Effector memory CD8-positive, alpha-beta T cell (primary cell): ENCODE measurements at places on chromosomes 6 and 20.

- DNase-seq = no peak
These were observed 119.4 kb downstream of the JARID2 start for GRCh38 chr6:15365273-15365687.

DNA sequence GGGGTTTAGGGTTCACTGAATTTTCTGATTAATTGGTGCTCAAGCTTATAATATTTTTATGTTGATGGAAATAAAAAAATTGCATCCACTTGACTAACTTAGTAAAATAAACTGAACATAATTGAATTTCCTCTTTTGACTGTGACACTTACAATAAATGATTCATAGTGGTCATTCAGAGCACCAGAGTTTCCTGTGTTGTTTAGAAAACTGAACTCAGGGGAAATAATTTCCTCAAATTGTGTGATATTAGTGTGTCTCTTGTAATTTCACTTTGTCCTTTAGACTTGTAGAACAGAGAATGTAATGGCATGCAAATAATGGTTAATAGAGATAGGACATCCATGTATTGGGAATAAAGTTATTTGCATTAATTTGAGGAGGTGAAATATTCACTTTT lies 319.7 kb upstream of the MAN1A1 start:
- DNase-seq = no peak

DNA sequence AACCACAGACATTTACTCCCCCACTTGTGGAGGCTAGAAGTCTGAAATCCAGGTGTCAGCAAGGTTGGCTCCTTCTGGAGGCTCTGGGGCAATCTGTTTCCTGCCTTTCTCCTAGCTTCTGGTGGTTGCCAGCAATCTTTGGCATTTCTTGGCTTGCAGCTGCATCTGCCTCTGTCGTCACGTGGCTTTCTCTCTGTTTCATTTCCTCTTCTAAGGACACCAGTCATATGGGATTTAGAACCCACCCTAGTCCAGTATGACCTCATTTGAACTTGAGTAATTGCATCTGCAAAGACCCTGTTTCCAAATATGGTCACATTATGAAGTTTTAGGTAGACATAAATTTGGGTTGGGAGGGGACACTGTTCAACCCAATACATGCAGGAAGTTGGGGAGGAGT lies 56.2 kb upstream of the EPB41L1 start:
- DNase-seq = no peak

DNA sequence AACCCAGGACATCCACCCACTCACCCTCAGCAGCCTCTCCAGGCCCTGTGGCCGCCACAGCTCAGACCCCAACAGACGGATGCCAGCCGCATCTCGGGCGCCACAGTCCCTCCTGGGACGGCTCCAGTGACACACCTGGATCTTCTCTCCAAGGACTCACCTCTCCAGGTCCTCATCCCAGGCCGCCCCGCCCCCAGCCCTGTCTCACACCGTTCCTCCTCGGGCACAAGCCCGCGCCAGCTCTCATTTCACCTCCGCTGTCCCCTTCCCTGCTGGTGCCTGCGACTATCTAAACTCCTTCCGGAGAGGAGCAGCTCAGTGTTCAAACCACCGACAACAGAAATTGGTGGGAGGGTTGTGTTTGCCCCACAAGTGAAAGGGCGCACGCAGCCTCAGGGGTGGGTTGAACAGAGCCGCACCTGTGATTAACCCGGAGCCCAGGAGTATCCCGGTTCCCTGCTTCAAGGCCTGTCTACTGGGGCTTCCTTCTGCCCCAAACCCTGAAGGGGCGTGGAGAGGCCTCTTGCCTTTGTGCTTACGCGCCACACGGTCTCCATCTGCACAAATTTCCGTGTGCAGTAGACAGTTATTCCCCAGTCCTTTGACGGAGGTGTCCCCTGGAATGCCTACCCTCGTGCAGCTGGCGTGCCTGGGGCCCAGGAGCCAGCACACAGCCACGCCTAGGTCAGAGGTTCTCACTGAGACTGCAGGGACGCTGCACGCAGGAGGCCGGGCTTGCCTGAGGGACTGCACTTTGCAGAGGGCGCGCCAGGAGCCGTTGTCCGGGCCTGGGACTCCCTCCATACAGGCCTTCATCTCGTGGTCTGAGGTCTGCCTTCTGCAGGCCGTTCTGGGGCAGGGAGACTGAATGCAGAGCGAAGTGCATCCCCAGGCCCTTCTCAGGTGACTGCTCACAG lies 232.7 kb downstream of the DLL1 start:
- no peak for DNase-seq

DNA sequence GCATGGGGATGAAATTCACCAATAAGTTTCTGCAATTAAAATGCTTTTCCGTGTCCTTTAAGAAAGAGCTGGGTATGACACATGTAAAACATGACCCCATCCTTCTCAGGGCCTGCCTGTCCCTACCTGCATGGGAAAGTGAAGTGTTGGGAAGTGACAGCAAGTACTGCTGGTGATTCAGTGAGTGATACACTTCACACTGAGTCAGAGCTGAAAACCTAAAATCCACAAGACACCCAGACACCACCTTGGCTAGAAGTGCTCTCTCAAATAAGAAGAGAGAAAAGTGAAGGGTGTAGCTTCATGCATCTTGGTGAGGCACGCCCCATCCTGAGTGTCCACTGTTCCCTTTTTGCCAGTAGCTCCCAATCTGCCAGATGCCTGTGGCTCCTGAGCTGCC lies 3.3 kb downstream of the RAB22A start:
- no peak for DNase-seq

GRCh38 chr20:432208-432607 lies 24.1 kb downstream of the RBCK1 start:
- no peak for DNase-seq

- peak; percentile 83 for DNase-seq
These were observed 8.6 kb upstream of the BTNL2 start for GRCh38 chr6:32415521-32416019.

DNA sequence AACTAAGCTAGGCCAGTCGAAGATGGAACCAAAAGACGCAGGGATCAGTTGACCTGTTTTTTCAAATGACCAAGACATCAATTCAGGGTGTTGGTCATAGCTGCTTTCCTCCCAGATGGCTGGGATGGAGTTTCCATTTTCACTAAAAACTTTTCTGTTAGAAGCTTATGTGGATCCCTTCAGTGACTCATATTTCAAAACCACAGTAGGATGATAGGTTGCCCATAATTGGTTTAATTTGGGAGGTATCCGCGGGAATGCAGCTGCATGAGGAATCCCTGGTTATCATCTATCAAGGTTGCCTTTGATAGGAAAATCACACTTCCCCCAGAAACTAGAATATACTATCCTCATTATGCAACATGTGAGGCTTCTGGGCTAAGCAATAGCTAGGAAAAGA lies 150.9 kb upstream of the MLIP start:
- DNase-seq = no peak

GRCh38 chr6:37059344-37060194 lies 54.1 kb downstream of the FGD2 start:
- DNase-seq = no peak

DNA sequence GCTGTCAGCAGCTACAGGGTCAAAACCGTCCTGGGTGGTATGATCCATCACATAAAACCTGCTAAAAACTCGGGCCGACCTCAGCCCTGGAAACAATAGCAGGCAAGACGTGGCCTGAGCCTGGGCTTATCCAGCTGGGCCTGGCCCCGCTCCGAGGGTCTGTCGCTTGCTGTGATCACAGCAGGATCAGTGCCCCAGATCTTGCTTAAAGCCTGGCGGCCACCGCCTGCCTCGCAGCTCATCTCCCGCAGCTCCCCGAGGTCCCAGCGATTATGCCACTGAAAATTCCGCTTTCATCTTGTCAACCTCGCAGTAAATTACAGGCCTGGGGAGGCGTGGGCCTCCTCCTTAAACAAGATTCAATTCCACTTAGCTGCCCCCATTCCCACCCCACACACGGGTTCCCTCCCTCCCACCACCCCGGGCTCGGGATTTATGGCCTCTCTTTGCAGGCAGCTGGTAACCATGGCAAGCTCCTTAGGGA lies 40.1 kb downstream of the CDH22 start:
- DNase-seq = no peak

- DNase-seq = no peak
These were observed 226.1 kb downstream of the BCAS1 start for GRCh38 chr20:53844259-53844658.

DNA sequence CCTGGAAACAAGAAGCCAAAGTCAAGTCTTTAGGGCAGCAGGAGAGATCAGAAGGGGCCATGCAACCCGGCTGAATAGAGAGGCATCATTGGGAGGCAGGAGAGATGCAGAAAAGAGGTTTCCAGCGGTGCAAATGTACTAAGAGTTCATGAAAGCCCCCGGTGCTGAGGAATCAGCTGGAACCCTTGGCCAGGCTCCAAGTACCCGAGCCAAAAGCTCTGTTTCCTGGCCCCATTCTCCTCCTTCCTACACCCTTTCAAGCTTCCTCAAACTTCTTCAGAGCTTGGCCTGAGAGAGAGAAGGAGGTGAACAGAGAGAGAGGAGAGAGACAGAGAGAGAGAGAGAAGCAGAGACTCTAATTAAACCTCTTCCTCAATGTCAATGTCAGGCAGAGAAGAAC lies 433.5 kb downstream of the PRKN start:
- DNase-seq = no peak

DNA sequence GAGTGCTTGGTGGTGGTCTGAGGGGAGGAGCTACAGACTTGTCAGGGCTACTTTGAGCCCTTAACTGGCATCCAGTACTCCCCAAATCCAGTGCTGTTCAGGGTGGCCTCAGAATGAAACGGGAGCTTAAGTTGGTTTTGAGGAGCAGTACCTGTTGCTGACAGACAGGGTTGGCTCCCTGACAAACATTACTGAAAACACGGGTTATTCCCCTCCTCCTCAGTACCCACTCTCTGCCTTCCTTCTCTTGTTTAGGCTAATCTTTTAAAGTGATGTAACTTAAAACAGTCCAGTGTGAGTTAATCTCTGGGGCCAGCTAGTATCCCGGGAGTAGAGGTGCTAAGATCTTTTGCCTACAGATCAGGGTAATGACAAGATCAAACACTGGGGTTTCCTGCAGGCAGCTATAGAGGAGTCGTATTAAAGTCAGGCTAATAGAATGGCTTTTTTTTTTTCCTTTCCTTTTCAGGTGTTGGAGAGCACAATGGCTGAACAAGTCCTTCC lies 3.7 kb downstream of the TNFAIP3 start:
- DNase-seq = peak; percentile 48

- DNase-seq = no peak
These were observed 4.5 kb downstream of the NRN1 start for GRCh38 chr6:6002005-6002847.

DNA sequence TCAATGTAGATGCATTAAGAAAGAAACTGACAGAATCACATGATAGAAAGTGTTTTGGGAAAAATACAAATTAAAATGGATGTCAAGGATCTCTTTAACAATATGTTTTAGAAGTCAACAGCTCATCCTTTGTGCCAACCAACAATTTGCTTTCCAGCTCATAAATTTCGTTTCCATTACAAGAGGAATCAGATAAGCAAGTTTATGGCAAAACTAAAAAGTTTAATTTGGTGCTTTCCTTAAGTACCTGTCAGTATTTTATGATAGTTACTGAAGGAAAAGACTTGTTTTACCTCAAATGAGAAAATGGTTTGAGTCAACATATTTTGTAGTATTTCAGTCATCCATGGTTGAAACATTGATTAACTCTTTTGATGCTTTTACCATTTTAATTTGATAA lies 130.0 kb downstream of the CDKAL1 start:
- DNase-seq = no peak

DNA sequence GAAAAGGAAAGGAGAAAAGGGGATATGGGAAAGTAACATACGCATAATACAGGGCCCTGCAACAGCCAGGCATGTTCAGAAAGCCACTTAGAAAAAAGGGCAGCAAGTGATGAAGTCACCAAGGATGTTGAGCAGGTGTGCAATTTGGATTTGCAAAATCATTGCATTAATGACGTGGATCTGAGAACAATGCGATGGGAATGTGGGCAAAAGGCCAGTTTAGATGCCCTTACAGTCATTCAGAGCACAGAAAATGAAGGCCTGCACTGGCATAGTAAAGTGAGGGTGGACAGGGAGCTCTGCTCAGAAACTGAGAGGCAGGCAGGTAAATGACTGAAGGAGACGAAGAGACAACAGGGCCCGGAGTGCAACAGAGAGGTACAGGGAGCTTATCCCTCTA lies 123.7 kb upstream of the NHSL1 start:
- DNase-seq = no peak

- no peak for DNase-seq
These were observed 45.3 kb downstream of the ZNF292 start for GRCh38 chr6:87200469-87201175.

- no peak for DNase-seq
These were observed 250.8 kb downstream of the SMOC2 start for GRCh38 chr6:168691774-168692173.

GRCh38 chr6:105113422-105113821 lies 66.4 kb downstream of the POPDC3 start:
- no peak for DNase-seq

- no peak for DNase-seq
These were observed 40.9 kb upstream of the GCM1 start for GRCh38 chr6:53189554-53189953.

DNA sequence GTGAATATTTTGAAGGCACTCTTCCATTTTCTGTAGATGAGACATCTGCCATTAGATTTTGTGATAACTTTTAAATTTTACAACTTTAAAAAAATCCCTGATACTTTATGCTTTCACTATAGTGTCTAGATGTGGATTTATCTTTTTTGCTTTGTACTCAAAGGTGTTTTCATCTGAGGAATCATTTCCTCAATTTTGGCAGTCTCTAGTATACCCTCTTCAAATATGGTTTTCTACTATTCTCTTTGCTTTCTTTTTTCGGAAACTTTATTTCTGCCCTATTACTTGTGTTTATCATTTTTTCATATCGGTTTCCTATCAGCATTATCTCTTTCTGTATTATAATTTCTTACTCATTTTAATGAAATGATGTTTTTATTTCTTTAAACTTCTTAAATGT lies 62.2 kb downstream of the SLX4IP start:
- no peak for DNase-seq
